ENCODE measurements at places on chromosomes 3 and 15.

DNA sequence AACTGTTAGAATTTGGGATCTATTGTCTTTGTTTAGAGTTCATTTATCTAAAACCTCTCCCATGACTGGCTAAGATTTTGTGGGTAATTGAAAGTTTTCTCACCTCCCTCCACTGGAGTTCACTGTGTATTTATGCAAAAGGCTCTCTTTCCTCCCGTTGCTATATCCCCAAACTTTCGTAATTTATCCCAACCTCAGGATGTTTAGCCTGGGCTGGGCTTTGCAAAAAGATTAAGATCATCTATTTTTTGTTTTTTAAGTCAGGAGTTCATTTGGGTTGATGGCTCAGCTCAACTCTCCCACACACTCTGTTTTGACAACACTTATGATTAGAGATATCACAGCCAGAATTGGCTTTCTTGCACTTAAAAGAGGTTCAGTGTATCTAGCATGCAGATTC is 27.0 kb downstream of the SUCNR1 start:
- no peak for DNase-seq

GRCh38 chr15:29636921-29637320 is 185.3 kb downstream of the TJP1 start:
- DNase-seq: no peak

- peak; percentile 51 for DNase-seq
Observed at GRCh38 chr3:39193391-39193790, 996 bp upstream of the XIRP1 start.

GRCh38 chr3:160676547-160677303 is at the start of gene ARL14:
TSS of gene ARL14 (plus strand) at chr3:160677160. CDS start at chr3:160677347, 187 bp downstream.
- no peak for DNase-seq

DNA sequence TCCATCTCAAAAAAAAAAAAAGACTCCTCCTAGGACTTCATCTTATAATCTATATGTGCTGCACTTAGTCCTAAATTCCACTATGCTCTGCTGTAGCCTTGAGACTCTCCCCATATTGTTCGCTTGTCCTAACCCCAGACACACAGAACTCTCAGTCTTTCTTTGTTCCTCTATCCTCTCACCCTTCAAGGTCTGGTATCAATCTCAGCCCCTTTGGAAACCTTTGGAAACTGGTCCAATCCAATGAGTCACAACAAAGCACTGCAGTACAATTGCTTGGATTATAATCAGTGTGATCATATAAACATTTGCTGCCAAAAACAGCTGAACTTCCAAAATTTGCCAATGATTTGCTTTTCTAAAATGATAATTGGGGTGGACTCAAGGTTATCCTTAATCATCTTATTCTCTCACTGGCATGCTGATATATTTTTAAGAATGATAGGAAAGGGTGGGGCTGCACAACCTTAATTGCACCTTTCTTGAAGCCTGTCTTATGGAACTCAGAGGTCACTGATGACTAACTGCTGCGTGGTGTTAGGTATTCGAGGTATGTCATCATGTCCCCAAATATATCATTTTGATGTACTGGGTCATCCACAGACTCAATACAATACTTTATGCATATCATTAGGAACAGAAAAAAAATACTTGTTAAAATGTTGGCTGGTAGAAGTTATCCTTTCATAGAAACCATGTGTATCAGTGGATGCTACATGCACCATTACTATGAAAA is 756.7 kb downstream of the NR2F2 start:
- no peak for DNase-seq

- no peak for DNase-seq
Observed at GRCh38 chr3:109072194-109072593, 45.7 kb downstream of the MORC1 start.

DNA sequence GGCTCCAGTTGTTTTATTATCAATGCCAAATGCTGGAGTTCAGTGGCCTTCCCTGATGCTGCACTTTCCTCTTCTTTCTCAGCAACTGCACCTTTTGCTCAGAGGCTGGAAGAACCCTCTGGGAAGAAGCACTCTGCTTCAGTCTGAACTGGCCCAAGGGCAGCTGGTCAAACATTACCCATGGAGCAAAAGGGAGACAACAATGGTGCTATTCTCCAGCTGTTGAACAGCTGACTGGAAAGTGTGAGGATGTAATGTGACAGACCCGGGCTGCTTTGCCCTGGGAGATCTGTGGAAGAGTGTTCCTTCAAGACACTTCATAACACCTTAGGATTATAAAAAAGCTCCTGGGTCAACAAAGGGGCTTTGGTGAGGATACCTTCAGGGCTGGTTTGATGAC is 84.9 kb downstream of the EPHB1 start:
- DNase-seq: no peak

GRCh38 chr15:39079296-39079847 is 501.5 kb upstream of the THBS1 start:
- no peak for DNase-seq

DNA sequence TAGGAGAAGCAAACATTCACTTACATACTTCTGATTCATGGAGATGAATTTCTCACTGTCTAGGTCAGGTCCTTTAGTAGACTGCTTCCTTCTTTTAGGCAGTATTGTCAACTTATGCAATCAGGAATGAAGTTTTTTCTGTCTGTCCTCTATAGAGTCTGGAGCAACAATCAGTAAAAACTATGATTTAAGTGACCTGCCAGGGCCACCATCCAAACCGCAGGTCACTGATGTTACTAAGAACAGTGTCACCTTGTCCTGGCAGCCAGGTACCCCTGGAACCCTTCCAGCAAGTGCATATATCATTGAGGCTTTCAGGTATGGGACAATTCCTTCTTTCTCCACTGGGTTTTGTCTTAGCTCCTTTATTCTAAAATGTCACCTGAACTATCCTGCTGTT is 523.1 kb downstream of the ROBO2 start:
- no peak for DNase-seq

DNA sequence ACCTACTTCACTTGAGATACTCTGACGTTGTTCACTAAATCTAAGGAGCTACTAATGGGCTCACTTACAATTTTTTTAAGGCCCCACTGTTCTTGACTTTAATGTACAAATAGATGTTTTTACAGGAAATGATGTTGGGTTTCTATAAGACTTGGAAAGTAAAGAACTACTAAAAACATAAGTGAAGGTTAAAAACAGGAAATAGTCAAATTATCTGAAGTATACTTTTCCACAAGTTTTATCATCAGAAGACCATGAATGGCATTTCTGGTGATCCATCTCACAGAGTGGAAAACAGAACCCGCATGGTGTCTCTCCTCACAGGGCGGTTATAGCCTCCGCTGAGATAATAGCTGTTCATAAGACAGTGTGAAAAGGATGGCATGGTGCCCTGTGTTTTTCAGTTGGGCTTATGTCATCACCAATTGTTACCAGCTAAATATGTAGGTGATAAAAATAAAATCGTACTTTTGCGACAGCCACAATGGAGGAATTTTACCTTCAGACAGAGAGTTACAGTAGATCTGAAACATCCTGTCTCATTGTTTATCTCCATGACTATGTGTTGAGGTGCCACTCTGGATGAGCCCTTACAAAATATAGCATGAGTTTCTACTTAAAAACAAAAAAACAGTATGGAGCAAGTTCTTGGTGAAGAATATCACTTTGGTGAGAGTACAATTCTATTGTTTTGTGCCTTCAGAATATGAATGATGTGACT is 462.4 kb downstream of the RAP2B start:
- no peak for DNase-seq
